ENCODE measurements at places on chromosomes 3 and 15.

- no peak for DNase-seq
Observed at GRCh38 chr15:70480196-70480856, 283.0 kb downstream of the UACA start.

- no peak for DNase-seq
Observed at GRCh38 chr3:80051602-80051962, 283.8 kb upstream of the ROBO1 start.

- DNase-seq, result no peak
Observed at GRCh38 chr15:89009080-89009479, 79.2 kb upstream of the ABHD2 start.

GRCh38 chr3:124883766-124884473 is 3.2 kb downstream of the ITGB5 start:
- no peak for DNase-seq

- DNase-seq, result no peak
Observed at GRCh38 chr3:180571831-180572598, 29.9 kb upstream of the TTC14 start.
